Memory B cell (primary cell): ENCODE measurements at places on chromosomes 5 and 9.
A peak's percentile ranks its signal among the peaks of the same experiment; 100 is the strongest.

DNA sequence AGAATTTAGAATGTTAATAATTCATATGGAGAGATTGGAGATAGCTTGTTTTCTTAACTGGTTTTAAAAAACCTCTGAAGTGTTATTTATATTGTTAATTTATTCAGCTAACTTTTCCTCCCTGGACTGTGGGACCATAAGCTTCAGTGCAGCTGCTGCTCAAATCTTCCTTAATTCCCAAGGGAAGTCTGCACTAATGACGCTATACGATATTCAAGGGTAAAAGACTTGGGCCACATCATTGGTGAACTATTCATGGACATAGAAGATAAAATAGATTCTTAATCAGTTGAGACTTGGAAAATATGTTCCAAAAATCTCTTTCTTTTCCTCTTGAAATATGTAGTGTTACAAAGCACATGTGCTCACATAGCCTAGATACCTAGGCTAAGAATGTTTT, 31.1 kb upstream of the GAS1 start:
- DNase-seq, result no peak

GRCh38 chr9:126860757-126861466, 473 bp downstream of the ZBTB34 start:
- peak; percentile 30 for DNase-seq

DNA sequence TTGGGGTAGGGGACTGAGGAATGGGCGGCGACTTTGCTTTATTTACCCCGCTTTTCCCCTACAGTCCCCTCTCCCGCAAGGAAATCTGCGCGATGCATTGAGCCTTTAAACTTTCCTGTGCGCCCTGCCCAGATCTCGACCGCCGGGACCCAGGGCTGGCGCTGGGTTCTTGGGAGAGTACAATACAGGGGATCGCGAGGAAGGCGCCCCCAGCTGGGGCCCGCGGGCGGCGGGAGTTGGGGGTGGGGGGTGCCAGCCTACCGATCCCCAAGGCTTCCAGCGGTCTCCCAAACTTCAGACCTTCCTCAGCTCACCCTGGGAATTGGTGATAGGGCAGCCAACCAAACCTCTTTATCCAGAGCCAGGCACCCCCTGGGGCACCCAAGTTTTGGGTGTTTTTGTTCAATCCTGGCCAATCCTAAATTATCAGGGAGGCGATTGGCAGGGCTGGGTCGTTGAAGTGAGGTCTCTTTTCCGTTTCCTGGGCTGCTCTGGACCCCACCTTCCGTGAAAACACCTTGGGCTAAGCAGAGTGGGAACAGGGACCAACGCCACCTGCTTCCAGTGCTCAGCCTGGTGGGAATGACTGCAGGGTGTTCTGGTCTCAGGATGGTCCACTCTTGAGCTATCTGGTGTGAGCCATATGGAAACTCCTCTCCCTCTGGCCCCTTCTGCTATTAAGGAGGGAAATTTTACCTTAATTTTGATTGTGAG, 51.4 kb upstream of the DAB2IP start:
- DNase-seq, result no peak

- DNase-seq, result no peak
Observed at GRCh38 chr5:72353046-72353445, 32.9 kb downstream of the PTCD2 start.

DNA sequence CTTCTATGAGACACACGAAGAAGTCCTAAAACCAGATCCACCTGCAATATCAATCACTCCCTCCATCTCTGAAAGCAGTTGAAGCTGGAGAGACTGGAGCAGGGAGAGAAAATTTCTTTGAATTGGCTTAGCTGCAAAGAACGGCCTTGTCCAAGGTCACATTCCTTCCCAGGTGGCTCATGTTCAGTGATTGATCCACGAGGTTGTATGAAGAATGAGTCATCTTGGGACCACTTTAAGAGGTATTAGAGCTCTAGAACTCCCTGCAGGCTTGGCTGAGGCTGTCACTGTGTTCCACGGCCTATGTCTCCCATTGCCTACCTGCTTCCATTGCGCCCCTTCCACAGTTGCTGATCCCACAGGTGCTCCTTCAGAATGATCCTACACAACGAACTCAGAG, 68.2 kb downstream of the HMHB1 start:
- DNase-seq, result no peak
